ENCODE measurements at places on chromosomes 7 and 10.

DNA sequence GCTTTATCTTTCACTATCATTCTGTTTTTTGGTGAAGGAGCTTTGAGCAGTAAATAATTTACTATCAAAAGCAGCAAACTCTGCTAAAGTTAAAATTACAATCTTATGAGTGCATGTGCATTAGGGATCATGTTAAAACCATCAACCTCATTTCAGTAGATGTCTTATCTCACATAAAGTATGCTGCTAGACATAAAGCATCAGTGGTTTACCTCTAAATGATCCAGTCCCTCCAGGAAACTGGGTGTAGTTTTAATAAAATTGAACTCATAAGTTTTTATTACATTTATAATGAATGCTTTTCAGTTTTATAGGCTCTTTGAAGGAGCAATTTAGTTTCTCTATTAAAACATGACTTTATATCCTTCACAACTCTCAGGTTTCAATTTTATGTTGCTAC, 108.7 kb downstream of the LRRN3 start:
- no peak for DNase-seq

DNA sequence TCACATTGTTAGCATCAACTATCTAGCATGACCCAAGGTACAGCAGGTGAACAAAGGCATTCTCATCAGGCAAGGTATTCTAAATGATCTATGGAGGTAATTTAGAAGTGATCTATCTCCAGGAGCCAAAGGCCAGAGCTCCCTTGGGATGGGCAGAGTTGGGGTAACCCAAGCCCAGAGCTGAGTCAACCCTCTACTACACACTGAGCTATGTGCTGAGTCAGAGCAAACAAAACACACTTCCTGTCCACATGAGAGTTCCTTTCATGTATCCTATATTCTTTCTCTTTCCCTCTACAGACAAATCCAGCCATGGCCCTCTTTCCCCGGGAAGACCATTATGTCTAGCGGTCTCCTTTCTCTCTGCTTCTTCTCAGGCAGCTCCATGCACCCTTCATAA, 68.2 kb upstream of the AGK start:
- DNase-seq: no peak

DNA sequence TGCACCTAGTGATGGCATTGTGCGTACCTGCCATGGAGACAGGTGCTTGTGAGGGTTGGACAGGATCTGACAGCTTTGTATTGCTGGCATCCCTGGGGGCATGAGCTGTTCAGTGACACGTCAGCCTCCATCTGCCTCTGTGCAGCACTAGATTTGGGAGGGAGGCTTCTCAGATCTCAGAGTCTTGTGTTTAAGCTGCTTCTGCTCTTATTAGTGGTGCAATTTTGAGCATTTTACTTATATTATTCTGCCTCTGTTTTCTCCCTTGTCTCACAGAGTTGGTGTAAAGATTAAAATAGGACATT, 5.1 kb downstream of the ARHGAP22 start:
- DNase-seq: no peak

DNA sequence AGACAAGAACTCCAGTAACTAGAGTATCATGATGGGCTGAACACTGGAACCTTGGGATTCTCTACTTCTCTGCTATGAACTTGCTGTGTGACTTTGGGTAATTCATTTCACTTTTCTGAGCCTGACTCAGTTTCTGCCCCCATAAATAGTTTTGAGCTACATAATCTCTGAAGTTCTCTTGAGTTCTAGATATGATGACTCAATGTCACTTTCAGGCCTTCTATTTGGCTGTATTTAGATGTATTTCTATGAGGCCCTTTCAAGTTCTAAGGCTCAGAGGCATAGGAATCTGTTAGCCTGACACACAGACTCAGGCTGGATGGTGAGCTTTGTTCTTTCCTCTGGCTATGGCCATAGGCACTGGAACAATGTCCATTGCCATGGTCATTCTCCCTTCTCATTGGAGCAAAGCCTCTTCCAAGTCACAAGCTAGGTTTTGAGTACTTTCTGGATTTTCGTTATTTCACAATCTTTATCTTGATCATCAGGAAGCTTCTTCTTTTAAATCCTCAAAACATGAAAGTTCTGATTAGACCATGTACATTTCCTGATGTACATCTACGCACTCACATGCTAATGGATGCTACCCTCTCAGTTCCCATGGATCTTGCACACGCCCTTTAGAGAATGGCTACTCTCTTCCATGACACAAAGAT, 101.6 kb downstream of the TES start:
- DNase-seq: no peak

- no peak for DNase-seq
Measured at GRCh38 chr10:67268146-67268545, 342.3 kb downstream of the LRRTM3 start.

DNA sequence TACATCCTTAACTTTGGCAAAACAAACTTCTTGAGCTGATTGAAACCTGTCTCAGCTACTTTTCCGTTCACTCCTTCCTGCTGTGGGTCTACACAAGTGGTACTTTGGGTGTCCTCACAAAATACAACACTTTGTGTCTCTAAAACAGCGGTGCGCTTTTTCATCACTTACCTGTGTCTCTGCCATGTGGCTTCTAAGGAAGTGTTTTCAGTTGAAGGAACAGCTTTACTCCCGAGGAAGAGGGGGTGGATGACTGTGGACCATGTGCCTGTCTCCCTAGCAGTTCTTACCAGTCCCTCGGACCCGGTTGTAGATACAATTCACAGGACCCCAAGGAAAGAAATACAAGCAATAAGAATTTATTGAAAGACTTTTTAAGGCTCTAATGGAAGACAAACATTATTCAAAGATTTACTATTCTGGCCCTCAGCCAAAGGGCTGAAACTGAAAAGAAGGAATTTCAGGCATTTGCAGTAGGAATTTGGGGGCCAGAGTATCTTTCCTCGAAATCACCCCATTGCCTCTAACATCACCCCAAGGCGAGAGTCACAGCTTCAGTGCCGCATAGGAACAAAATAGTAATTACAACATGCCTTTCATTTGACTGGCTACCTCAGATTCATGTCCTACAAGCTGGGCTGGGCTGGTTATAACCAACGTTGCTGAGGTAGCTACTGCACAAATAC, 246.3 kb downstream of the ACTR3B start:
- no peak for DNase-seq

DNA sequence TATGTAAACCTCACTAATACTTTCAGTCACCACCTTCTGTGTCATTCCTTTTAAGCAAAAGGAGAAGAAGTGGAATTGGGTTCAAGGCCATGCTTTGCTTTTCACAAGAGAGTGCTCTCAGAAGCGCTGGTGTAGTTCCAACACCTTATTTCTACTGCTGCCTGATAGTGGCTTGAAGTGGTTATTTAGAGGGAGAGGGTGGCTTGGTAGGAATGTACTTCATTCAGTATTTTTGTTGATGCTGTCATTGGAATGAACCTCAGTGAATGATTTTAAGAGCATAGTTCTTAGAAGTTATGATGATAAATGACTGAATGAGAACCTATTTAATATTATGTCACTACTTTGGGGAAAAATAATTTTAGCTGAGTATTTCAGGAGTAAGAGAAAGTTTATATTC, 396.7 kb downstream of the EXOC4 start:
- DNase-seq: no peak

GRCh38 chr10:105161149-105161548, 520.1 kb downstream of the SORCS3 start:
- DNase-seq: no peak

DNA sequence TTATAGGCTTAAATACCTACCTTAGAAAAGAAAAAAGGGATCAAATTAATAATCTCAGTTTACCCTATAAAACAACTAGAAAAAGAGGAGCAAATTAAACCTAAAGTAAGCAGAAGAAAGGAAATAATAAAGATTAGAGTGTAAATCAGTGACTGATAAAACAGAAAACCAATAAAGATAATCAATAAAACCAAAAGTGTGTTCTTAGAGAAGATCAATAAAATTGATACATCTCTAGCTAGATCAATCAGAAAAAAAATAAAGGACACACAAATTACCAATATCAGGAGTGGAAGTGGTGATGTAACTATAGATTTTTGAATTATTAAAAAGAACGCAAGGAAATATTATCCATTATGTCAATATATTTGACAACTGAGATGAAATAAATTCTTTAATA, 69.2 kb upstream of the NAMPT start:
- DNase-seq: no peak

- DNase-seq: no peak
Measured at GRCh38 chr7:45068236-45069023, 20.3 kb downstream of the NACAD start.

DNA sequence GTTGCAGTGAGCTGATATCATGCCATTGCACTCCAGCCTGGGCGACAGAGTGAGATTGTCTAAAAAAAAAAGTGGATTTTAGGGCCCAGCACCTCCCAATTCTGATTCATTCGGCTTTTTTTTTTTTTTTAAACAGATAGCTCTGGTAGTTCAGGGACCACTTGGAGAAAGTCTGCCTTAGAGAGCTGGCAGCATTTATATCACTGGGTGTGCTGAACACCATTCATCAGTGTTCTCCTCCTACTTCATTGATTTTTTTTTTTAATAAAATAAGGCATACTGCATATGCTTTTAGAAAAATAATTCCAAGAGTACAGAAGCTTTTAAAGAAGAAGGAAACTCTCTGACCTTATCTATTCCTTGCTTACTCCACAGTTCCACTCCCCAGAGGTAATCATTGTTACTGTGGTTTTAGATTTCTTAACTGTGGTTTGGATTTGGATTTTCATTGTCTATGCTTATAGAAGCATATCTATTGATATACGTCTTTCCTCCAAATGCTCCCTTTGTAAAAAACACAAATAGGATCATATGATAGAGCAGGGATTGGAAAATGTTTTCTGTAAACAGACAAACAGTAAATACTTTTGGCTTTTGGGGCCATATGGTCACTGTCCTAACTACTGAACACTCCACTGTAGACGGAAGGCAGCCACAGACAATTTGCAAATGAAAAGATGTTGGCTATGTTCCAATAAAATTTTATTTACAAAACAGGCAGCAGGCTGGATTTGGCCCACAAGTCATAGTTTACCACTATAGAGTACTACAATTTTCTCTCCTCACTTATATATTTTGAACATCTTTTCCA, 21.1 kb upstream of the SAR1A start:
- DNase-seq: no peak

- no peak for DNase-seq
Measured at GRCh38 chr7:95527033-95527775, 41.5 kb downstream of the ASB4 start.

- peak; percentile 82 for DNase-seq
Measured at GRCh38 chr7:46811529-46811928, 770.4 kb downstream of the TNS3 start.

DNA sequence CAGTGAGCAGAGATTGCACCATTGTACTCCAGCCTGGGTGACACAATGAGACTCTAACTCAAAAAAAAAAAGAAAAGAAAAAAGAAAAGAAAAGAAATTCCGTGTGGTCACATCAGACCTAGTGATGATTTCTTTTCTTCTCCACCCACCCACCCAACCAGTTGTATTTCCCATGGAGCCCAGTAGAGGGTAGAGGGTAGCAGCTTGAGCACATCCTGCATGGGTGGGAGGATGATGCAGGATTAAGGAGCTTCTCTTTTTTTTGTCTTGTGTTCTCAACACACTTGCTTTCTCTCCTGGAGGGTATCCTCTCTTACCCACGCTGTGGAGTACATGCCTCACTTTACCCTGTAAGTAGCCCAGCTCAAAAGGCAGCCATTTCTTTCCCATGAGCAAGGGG, 118.6 kb upstream of the CARD11 start:
- DNase-seq: no peak

DNA sequence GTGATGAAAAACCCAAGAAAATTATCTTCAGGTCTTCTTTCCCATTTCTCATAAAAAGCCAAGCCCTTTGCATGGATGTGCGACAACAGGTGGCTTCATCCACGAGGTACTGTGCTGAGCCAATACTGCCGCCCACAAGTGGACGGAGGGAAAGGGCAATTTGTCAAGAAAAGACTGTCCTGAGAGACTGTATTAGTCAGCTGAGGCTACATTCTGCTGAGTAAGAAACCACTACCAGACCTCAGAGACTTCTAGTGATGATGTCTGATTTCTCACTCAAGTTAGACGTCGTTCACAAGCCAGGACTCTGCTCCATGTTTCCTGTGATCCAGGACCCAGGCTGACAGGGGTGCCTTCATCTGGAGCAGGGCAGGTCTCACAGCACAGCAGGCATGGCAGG, 171.5 kb upstream of the CDCA7L start:
- DNase-seq: no peak

- DNase-seq: no peak
Measured at GRCh38 chr7:36986948-36987724, 262.8 kb upstream of the AOAH start.

DNA sequence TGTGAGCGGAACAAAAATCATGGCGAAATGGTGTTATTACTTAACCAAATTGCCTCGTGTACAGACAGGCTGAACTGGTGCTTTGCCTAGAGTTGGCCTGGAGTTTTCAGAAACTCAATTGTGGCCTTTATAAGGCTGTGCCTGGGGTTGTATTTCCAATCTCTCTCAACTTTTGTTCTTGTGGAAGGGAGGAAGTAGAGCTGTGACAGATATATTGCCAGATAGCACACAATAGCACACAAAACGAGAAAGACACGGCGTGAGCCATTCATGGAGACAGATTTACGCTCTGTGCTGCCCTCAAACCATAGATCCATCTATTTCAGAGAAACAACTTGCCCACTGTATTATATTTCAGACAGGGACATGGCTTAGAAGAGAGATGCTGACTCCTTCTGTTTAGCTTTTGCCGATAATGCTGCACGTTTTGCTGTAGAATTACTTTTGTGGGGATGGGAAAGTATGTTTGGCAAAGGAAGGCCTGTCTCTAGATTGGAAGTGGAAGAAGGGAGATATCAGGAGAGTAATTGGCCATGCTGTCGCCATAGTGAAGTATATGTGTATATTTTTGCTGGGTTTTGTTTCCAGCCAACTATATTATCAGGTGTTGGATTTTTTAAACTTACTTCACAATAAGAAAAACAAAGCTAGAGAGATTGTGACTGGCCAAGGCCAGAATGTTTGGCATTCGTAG, 80.4 kb downstream of the AUTS2 start:
- no peak for DNase-seq

DNA sequence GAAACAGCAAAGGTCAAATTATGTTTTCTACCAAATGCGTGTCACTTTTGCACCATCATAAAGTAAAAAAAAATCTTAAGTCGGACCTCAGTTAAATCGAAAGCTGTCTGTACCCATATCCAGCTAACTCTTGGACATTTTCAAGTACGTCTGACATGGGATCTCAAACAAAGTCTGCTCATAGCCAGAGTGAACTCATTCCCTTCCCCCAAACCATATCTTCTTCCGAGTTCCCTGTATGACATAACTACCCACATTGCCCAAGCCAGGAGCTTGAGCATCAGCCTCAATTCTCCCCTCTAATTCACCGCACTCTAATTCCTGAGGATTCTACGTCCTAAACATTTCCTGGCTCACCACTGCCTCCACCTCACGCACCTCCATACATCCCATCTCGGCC, 44.8 kb upstream of the TARP start:
- DNase-seq: no peak
